ENCODE measurements at places on chromosomes 7 and 10. TPM values are rescaled to one million over a fixed set of nuclear protein-coding genes. Genes with fewer than 3 reads are reported as not detected.

PRRT4 gene
- total RNA-seq, result not detected

ITIH5 gene
- total RNA-seq, result under 0.01 TPM

ST8SIA6 gene
- total RNA-seq, result 0.14 TPM

SEC23IP gene
- total RNA-seq, result 48.4 TPM

PDE6C gene
- not detected for total RNA-seq

TLX1 gene
- total RNA-seq, result not detected

ZNF679 gene
- not detected for total RNA-seq

SAMD9L gene
- 6.1 TPM for total RNA-seq

OR2A42 gene
- not detected for total RNA-seq

PAOX gene
- 8.5 TPM for total RNA-seq

LLCFC1 gene
- not detected for total RNA-seq

ZNF32 gene
- 18.8 TPM for total RNA-seq

FAM24B gene
- 0.66 TPM for total RNA-seq

FGFR2 gene
- 2.6 TPM for total RNA-seq

MPP7 gene
- total RNA-seq, result 0.14 TPM

LRRC17 gene
- 5.7 TPM for total RNA-seq

EFCAB10 gene
- under 0.01 TPM for total RNA-seq

PRPS1L1 gene
- not detected for total RNA-seq

LRRN3 gene
- 3.7 TPM for total RNA-seq

GNG11 gene
- 93.5 TPM for total RNA-seq

ASB10 gene
- not detected for total RNA-seq

EGR2 gene
- 14.6 TPM for total RNA-seq

TUBAL3 gene
- total RNA-seq, result not detected

TET1 gene
- 7.3 TPM for total RNA-seq

NDUFB8 gene
- total RNA-seq, result 83.3 TPM

COL13A1 gene
- total RNA-seq, result 34.2 TPM

IPMK gene
- total RNA-seq, result 2.8 TPM

SLC35G1 gene
- total RNA-seq, result 1.8 TPM

TAC1 gene
- not detected for total RNA-seq

CPA5 gene
- not detected for total RNA-seq

KNDC1 gene
- total RNA-seq, result under 0.01 TPM

PTF1A gene
- total RNA-seq, result not detected

CPA2 gene
- not detected for total RNA-seq

NUP42 gene
- total RNA-seq, result 21.8 TPM

EN2 gene
- total RNA-seq, result not detected

AMZ1 gene
- total RNA-seq, result 0.88 TPM

PDZD7 gene
- total RNA-seq, result 0.57 TPM

NACAD gene
- 1.3 TPM for total RNA-seq

GNAI1 gene
- 47.2 TPM for total RNA-seq

IFIT1 gene
- total RNA-seq, result 11.4 TPM

MYL10 gene
- not detected for total RNA-seq

Data from placental pericyte (primary cell).